ENCODE measurements at places on chromosomes 5 and 9.

GRCh38 chr9:105921057-105921726 is 226.9 kb downstream of the TMEM38B start:
- no peak for DNase-seq

DNA sequence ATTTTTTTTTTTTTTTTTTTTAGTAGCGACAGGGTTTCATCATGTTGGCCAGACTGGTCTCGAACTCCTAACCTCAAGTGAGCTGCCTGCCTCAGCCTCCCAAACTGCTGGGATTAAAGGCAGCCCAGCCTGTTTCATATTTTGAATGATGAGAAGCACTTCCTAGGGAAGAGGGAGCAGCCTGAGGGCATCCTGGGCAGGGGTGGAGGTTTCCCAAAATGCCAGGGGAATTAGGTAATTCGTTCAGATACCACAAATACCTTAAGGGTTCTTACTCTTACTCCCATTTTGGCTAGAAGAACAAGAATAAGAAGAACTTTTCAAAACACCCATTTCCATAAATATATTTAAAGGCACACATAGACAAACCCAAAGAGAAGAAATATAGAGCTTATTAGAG is 29.5 kb upstream of the RAPGEF1 start:
- no peak for DNase-seq

- DNase-seq, result no peak
Measured at GRCh38 chr9:88370346-88370745, 17.9 kb upstream of the SPIN1 start.

DNA sequence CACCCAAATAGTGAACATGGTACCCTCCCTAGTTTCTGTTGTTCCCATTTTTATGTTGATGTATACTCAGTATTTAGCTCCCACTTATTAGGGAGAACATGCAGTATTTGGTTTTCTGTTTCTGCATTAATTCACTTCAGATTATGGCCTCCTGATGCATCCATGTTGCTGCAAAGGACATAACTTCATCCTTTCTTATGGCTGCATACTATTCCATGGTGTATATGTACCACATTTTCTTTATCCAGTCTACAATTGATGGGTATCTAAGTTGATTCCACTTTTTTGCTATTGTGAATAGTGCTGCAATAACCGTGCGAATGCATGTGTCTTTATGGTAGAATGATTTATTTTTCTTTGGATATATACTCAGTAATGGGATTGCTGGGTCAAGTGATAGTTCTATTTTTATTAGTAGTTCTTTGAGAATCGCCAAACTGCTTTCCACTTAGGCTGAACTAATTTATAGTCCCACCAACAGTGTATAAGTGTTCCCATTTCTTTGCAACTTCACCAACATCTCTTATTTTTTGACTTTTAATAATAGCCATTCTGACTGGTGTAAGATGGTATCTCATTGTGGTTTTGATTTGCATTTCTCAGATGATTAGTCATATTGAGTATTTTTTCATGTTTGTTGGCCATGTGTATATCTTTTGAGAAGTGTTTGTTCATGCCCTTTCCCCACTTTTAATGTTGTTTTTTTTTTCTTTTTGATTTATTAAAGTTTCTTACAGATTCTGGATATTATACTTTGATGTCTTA is 79.6 kb downstream of the SMIM15 start:
- no peak for DNase-seq

DNA sequence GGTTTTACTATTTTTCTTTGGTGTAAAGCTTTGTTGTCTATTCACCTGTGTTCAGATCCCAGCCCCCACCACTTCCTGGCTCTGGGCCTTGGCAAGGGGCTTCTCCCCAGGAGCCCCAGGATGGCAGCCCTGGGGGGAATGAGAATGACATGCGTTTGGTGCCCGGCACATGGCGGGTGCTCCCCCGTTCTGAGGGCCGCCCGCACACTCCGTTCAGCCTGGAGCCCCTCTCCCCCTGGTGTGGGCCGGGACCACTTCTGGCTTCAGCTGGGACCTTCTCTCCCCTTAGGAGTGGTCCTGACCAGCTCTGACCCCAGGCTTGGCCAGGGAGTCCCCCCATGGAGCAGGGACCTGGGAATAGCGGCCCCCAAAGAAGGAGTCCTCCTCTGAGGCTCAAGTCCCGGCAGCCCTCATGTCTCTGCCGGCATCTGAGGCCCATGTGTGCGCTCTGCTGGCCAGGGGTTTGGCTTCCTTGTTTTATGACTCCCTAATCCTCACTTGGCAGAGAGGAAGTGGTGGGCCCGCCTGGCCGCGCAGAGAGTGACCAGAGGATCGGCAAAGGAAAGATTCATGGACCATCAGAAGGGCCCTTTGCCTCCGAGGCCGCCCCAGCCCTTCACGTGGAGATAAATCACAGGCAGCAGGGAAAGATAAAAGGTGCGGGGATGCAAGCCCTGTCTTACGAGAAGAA is 57.0 kb upstream of the LMX1B start:
- DNase-seq, result no peak
